ENCODE measurements at places on chromosomes 5 and 9.

DNA sequence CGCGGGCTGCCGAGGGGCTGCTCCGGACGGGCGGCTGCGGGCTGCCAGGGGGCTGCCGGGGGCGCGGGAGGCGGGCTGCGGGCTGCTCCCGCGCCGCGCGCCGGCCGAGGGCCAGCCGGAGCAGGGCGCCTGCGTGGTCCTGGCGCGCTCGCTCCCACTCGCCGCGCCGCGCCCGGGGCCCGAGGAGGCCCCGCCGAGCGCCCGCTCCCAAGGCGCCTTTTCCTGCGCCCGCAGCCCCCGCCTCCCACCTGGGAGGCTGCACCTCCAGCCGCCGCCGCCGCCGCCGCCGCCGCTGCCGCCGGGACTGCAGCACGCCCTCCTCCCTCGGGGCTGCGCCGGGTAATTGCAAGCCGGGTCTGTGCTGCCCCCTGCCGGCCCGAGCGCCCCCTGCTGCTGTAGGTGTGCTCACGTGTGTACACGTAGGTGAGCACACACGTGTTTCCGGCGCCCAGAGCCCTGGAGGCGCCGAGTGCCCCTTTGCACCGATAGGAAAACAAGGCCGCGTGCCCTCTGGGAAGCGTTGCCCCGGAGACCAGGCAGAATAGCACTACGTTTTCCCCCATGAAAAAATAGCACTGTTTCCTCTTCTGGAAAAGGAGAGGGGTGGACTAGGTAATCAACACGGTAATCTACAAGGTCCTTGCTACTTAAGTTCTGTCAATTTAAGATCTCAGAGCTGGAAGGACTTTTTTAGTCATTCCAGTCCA is at the start of gene EPB41L4B:
EPB41L4B (minus strand) TSS at position 318 of the 707 bp plus-strand sequence. CDS start 613 bp downstream, outside the sequence.
- DNase-seq: no peak

DNA sequence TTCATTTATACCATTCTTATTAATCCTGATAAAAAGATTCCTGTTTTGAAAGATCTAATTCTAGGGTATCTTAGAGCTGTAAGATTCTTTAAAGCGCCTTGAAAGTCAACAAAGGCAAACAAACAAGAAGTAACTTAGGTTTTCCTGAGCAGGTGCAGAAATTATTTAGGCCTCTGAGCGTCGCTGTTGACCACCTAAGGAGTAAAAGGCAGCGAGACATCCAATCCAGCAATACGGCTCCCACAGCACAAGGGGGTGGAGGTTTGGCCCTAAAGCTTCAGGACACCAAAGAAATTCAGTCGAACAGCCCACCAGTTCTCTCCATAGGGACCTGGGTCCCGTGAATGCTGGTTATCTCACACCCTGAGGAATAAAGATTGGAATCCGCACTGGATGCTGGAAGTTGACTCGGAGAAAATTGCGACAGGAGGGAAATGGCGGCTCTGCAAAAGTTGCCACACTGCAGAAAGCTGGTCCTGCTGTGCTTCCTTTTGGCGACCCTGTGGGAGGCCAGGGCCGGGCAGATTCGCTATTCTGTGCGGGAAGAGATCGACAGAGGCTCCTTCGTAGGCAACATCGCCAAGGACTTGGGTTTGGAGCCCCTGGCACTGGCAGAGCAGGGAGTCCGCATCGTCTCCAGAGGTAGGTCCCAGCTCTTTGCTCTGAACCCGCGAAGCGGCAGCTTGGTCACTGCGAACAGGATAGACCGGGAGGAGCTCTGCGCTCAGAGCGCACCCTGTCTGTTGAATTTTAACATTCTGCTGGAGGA is at the start of gene PCDHGA2:
PCDHGA2 (plus strand) TSS at position 223 of the 769 bp plus-strand sequence.
- DNase-seq: no peak

GRCh38 chr5:175478008-175478383 is 364 bp upstream of the SFXN1 start:
- DNase-seq: no peak

- no peak for DNase-seq
Measured at GRCh38 chr9:83413367-83413766, 124.8 kb downstream of the FRMD3 start.

DNA sequence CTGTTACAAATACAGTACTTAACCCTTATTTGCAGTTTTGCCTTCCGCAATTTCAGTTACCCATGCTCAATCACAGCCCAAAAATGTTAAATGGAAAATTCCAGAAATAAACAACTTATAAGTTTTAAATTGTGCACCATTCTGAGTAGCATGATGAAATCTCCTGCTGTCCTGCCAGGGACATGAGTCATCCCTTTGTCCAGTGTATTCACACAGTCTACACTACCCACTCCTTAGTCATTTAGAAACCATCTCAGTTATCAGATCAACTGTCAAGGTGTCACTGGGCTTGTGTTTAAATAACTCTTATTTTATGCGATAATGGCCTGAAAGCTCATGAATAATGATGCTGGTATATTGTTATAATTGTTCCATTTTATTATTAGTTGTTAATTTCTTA is 95.8 kb downstream of the PLCXD3 start:
- DNase-seq: no peak

GRCh38 chr9:111839387-111839786 is 44.6 kb upstream of the SHOC1 start:
- no peak for DNase-seq

- no peak for DNase-seq
Measured at GRCh38 chr9:79134654-79135053, 437.1 kb upstream of the TLE4 start.

DNA sequence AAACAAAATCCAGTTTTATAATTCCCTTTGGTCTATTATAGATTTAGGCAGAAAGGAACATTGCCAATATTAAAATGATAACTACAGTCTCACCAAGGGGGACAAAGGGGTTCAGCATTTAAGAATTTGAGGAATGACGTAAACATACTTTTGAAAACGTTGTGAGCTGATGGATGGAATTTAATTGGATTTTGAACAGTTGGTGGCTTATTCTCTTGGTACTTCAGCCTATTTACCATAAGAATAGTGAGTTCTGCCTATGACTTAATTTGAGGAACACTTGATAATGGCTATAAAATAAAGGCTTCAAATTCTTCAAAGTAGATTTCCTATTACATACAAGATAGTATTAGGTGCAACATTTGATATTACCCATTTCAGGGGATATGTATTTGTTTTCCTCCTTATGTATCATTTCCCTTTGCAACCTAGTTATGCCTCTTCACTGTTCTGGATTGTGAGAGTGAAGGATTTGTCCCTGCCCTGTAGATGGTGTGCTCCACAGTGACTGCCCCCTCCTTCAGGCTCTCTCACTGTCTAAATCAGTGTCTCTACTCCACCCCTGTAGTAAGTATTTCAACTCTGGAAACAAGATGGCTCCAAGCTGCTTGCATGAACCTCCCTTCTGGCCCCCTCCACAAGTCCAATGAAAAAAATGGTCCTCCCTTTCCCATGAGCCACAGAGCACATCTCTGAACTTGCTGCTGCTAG is 225.6 kb downstream of the ARHGEF28 start:
- no peak for DNase-seq

DNA sequence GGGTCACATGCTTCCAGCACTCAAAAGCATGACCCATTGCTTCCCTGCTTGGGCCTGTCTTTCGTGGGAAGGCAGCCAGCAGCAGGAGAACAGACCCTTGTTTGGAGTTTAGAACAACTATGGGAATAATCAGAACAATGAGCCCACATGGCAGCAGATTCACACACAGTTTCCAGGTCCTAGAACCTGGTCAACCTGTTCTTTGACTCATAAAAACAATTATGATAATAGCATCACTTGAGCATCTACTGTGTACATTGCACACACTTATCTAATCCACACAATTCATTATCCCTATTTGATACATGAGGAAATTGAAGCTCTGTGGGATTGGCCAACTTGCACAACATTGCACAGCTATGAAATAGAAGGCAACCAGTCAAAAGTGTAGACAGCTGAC is 41.7 kb downstream of the KLF4 start:
- no peak for DNase-seq

- DNase-seq: no peak
Measured at GRCh38 chr5:174692982-174693422, 31.4 kb upstream of the MSX2 start.

DNA sequence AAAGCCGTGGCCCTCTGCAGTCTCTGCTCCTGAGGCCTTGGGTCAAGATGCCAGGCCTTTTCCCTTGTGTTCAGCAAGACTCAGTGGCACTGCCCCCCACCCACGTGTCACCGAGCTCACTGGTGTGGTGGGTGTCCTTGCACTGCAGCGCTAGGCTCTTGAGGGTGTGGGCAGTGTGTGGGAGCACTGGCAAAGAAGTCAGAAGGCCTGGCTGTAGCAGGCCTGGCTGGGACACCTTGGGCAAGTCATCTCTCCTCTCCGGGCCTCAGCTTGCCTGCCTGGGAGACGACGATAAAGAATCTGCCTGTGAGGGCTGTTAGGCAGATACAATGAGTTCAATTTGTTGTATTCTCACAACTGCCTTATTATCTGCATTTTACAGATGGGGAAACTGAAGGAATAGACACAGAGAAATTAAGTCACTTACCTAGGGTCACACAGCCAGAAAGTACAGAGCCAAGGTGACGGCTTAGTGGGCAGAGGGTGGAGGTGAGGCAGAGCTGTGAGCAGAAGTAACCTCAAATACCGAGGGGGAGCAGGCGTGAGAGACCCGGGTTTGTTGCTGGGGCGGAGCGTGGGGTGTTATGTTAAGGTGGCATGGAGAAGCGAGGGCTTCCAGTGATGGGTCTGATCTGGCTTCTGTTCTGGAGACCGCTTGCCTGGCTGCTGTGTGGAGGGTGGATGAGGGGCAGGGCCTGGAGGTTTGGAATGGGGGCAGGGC is 1.4 kb downstream of the TSPAN17 start:
- DNase-seq: no peak

- no peak for DNase-seq
Measured at GRCh38 chr9:98326459-98327248, 71.2 kb upstream of the TBC1D2 start.

GRCh38 chr5:105807290-105807689 is 1863.4 kb downstream of the EFNA5 start:
- no peak for DNase-seq

DNA sequence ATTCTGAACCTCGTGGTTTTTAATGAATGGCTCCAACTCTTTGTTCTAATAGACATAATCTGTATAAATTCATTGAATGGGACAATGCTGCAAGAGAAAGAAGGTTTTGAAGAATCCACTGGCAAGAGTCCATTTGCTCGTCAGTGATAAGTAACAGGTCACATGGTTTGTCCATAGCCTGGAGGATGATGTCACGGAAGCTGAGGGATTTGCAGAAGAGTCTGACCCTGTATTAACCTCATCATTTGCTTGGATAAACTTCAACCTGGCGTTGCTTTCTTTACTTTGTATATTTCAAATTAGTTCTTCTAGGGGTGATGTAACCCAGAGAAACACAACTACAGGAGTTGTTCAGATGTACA is 197.4 kb downstream of the GAS1 start:
- no peak for DNase-seq

DNA sequence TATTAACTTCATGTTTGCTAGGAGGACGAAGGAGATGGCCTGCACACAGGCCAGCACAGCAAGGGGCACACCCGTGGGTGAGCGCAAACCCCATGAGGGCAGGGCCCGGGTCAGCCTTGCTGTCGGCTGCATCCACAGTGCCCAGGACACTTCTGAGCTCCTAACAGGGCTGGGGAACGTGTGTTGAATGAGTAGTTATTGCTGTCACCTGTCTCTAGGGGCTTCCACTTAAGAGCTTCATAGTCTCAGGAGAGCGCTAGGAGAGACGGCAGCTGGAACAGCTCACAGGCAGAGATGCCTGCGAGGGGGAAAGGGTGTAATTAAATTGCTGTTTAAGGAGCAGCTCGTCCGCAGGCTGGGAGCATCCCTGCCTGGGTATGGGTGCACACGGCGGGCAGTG is 91.4 kb upstream of the NEURL1B start:
- DNase-seq: no peak

DNA sequence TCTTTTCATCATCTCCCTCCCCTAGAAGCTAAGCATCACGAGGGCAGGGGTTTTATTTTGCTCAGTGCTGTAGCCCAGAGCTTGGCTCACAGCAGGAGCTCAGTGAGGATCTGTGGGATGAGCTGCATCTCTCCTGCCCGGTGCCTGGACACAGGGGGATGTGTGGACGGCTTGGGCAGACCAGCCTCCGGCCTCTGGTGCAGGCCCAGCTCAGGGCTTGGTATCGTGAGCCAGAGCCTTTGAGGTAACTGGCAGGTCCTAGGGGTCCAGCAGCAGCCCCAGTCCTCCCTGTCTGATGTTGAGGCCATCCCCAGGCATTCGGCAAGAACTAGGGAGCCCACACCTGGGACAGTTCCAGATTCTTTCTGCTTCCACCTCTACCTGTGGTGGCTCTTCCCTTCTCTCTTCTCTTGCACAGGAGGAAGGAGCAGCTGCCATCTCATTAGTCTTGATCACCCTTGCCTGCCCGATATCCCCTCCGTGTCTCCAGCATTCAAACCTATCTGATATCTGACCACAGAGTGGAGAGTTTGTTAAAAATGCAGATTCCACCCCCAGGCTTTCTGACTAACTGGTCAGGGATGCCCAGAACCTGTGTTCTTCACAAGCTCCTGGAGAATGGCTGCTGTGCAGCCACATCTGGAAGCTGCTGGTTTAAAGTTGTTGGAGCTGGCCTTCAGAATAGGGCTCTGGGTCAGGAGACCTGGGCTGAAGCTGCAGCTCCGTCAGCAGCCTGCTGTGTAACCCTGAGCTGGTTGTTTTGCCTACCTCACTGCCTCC is 7.9 kb upstream of the SLC6A7 start:
- DNase-seq: no peak

DNA sequence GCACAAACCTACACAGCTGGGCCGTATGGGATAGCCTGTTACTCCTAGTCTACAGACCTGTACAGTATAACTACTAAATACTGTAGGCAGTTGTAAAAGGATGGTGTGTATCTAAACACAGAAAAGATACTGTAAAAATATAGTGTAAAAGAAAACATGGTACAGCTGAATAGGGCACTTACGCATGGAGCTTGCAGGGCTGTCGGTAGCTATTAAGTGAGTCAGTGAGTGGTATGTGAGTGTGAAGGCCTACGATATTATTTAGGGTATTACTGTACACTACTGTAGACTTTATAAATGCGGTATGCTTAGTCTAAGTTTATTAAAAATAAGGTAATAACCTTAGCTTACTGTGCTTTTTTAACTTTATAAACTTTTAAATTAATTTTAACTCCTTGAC is 1.2 kb downstream of the ZCCHC9 start:
- no peak for DNase-seq

- DNase-seq: no peak
Measured at GRCh38 chr9:3648722-3649246, 123.0 kb upstream of the RFX3 start.

DNA sequence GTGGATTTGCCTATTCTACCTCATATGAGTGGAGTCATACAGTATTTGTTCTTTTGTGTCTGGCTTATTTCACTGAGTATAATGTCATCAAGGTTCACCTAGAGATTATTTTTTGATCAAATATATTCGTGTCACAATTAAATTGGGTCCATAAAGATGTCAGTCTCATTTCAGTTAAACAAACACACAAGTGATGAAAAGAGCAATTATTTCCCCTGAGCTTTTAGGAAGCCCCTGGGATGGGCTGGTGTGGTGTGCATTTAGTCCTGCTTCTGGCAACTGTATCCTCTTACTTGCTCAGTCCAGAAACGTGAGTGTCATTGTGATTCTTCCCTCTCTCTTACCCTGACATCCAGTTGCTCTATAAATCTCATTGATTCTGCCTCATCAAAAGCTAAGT is 52.8 kb upstream of the CARTPT start:
- DNase-seq: no peak

All from LNCaP clone FGC (cell line).